ENCODE measurements at places on chromosomes 2 and 18.

DNA sequence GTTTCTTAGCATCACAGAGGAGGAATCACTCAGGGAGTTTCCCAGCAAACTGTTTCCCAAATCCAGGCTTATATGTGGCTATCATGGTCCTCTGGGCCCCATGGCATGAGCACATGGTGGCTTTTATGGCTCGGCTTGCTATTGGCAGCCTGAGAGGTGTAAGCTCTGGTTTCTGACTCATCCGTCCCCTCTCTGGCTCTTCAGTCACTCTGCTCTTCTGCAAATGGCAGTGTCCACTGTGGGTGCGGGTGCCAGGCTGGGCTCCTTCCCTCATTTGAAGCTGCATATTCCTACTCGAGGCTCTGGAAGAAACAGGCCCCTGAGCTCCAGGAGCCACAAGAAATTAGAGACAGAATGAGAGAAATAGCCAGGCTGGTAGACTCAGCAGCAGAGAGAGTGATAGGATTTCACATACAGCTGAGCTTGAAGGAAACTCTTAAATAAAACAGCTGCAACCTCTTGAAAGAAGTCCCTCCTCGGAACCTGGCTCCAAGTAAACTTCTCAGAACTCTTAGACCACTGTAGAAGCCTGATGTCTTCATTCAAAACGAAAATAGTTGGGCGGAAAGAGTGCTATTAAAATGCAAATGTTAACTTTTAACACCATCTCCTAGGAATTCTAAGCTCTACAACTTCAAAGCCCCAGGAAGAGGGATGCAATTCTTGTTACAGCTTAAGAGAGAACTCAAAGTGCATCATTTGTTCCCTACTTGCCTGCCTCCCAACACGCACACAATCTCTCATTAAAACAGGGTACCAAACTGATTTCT is 212.6 kb upstream of the SP5 start:
- DNase-seq, result no peak

DNA sequence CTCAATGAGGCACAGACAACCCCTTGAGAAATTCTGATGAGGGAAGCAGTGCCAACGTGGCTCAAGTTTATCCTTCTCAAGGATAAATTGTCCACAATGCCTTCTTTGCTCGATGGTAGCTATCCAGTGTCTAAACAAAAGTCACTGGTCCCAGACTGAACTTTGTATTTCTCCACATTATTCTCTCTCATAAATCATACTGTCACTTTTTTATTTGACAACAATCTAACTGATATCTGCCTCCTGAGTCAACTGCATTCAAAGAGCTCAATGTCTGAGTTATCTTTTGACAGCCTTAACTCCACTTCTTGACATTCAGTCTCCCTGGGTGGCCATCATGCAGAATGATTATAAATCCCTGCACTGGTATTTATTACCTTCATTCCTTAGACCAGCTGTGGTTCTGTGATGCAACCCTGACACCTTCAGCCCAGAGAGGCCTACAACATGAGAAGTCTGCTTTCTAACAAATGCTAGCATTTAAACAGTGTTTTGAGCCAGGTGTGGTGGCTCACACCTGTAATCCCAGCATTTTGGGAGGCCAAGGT is 38.2 kb downstream of the IMMT start:
- no peak for DNase-seq

DNA sequence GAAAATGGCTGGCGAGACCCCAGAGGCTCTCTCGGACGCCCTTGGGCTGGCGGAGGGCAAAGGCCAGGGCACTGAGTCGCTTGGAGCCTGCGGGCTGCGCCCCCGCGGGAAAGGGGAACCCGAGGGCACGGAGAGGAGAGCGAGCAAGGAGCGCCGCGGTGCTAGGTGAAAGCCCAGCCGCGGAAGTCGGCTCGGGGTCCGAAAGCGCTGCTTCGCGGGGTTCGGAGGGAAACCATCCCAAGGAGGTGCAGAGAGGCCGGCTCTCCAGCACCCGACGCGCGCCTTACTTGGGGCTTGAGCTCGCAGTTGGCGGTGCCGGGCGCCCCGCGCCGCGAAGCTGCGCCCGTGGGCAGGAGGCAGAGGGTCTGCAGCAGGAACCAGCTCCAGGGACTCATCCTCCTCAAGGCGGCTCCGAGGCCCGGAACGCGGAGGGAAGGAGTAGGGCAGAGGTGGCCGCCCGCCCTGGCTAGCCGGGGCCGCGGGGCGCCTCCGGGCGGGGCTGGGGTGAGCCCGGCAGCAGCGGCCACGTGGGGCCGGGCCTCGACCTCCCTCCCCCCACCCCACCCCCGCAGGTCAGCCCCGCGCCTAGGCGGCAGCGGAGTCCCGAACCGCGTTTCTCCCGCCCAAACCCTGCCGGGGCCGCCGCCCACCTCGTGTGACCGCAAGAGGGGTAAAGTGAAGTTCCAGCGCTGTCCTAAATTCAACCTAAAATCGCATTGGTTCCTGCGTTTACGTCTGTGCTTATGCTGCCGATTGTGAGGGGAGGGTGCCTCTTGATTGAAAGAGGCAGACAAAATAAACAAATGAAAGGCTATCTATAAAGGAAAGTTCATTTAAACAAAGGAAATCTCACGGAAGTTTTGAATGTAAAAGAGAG is at the start of gene TRABD2A:
Gene TRABD2A (minus strand): TSS at position 440 of the 877 bp plus-strand sequence. CDS start 45 bp downstream, at position 395.
- DNase-seq, result peak; percentile 34

GRCh38 chr2:98524168-98524567 is 79.5 kb downstream of the INPP4A start:
- DNase-seq, result no peak

DNA sequence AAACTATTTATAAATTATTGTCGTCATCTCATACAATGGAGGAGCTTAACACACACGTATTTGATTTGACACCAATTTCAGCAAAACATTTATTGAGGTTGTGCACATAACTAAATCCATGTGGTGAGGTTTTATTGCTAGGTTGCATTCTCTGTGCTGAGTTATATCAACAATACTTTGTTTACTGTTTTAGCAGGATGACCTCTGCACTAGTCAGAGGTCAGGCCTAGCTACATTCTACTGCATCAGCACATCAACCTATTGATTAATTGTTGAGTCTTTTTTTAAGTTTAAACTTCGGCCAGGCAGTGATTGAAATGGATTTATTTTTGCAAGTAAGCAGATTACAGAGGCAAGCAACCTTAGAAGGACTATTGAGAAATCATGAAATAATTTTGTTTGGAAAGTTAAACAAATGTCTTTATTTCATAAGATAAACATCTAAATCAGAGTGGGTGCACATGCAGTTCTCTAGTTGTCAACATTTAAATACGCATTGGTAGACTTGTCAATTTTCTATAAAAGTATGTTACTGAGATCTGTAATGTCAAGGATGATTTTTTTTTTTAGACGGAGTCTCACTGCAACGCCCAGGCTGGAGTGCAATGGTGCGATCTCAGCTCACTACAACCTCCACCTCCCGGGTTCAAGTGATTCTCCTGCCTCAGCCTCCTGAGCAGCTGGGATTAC is 75.2 kb upstream of the CD28 start:
- no peak for DNase-seq

DNA sequence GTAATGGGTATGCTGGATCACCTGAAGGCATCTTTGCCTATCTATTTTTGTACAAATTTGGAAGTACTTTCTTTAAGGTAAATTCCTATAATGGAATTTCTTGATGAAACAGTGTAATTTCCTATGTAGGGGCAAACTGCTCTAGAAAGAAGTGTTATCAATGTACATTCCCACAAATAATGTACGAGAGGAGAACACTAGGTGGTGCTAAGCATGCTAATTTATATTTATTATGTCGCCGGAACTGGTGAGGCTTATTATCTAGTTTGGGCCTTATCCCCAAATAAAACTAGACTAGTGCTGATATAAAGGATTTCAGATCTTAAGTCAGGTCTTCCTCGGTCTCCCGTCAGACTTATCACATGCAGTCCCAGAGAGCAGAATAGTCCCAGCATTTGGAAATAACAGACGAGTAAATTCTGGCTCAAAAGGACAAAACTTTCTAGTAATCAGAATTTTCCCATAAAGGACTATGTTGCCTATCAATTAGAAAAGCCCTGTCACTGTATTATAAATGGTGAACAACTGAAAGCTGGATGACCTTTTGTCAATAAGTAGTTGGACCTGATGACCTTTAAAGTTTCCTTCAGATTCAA is 86.9 kb upstream of the RBBP8 start:
- no peak for DNase-seq

DNA sequence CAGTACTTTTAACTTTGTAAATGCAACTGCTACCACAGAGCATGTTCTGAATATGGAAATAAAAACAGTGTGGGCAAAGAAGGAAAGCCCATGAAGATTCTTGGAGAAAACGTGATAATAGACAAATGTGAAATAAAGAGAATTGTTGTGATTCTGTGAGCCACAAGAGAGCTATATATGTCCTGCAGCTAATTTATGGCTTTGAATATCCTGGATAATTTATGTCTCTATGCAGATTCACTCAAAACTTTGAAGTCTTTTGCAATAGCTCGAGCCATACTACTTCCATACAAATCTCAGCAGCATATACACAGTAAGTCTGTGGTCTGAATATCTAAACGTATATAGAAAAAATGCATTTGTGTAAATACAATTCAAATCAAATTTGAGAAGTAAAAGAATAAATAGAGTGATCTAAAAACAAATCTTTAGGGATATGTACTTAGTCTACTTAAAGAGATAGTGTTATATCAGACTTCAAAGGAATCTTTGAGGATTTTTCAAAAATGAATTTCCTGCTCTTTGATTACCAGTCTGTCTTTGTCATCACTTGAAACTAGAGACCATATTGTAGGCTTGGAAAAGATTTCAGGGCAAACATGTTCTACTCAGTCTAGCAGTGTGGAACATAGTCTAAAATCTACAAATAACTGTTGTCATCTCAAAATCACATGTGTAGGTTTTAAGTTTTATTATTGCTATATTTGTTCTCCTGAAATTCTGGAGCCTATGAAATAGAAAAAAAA is 107.1 kb downstream of the CSRNP3 start:
- no peak for DNase-seq

- DNase-seq, result no peak
Observed at GRCh38 chr2:113304702-113305101, 26.0 kb upstream of the PAX8 start.

- DNase-seq, result no peak
Observed at GRCh38 chr18:65721619-65722018, 29.2 kb upstream of the CDH7 start.

GRCh38 chr2:128585706-128586105 is 267.0 kb upstream of the HS6ST1 start:
- DNase-seq, result no peak

GRCh38 chr2:74597410-74597809 is 42.9 kb downstream of the DOK1 start:
- DNase-seq, result peak; percentile 98

DNA sequence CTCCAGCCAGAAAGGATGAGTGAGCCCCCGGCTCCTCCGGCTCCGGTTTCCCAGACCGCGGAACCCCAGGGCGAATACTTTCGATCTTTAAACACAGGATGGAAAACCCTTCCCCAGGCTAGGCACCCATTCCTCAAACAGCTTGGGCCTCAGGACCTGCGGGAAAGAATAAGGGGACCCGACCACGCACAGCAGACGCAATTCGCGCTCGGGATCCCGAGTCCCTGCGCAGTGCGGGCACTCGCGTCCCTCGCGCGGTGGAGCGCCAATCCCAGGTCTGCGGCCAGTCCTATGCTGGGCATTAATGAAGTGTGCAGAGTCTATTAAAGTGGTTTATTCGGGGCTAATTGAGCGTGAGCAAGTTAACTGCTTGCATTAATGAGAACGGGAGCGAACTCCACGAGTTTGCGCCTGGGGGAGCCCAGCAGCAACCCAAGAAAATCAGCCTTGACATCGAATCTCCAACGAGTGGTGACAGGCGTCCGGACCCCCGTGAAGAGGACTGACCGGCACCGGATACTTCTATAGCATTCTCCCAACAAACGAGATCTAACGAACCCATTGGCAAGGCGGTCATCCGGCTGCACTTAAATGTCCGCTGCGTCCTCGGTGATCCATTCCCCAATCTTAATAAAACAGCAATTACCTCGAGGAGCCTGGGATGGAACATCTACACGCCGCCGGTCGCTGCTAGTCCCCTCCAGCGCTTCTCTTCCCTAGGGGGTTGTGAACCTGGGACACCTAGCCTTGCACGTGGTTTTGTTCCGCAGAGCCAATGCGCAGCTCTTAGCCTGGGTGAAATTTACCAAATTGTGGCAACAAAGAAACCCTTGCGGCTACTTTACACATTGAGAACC is 1.6 kb downstream of the OSR1 start:
- no peak for DNase-seq

DNA sequence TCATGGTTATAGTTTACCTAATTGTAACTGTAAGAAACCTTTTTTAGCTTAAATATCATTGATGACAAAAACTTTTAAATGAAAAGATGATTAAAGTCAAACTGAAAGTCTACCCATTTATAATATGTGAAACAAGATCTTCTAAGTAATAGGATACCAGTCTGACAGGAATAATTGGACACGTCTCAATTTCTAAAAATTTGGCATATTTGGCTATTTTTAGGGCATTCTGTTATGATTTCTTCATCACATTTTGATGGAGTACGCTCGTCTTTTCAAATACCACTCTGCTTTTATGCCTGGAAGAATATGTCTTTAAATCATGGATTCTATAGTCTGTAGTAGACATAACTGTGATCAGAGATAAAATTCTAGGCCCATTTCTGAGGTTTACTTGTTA is 1.3 kb downstream of the R3HDM1 start:
- no peak for DNase-seq

- no peak for DNase-seq
Observed at GRCh38 chr18:63844254-63844653, 43.3 kb upstream of the SERPINB2 start.

- no peak for DNase-seq
Observed at GRCh38 chr2:46697830-46698323, 217.7 kb downstream of the MCFD2 start.

GRCh38 chr2:206004004-206004693 is 81.8 kb downstream of the INO80D start:
- no peak for DNase-seq

DNA sequence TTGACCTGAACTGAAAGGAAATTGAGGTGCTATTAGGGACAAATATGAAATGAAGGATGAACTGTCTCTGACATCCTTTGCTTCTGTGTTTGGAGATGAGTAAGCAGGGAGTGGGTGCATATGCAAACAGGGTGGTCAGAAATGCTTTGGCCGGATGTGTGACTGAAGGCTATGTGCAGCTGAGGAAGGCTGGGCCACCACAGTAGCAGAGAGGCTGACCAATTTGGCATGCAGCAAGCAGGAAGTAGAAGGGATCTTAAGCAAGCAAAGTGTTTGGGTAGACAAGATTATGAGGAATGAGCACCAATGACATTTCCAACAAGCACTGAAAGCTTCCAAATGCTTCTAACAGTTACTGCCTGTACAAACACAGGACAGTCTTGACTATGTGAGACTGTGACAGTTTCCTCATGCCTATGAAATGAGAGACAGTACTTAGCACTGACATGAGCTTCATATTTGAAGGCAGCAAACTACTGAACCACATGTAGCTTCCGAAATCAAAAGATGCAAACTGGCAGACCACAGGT is 3.3 kb upstream of the ACTR3 start:
- DNase-seq, result no peak

GRCh38 chr2:160457588-160457987 is 36.0 kb downstream of the RBMS1 start:
- DNase-seq, result no peak

- DNase-seq, result no peak
Observed at GRCh38 chr2:231542136-231542535, 11.9 kb upstream of the NMUR1 start.

GRCh38 chr2:28263690-28264089 is 129.0 kb upstream of the FOSL2 start:
- DNase-seq, result no peak

GRCh38 chr2:51511002-51511401 is 479.1 kb upstream of the NRXN1 start:
- no peak for DNase-seq

- no peak for DNase-seq
Observed at GRCh38 chr18:54229421-54230059, 5.1 kb upstream of the MBD2 start.

- no peak for DNase-seq
Observed at GRCh38 chr2:84527137-84528129, 11.1 kb downstream of the DNAH6 start.
